ENCODE measurements at places on chromosomes 5 and 9.

DNA sequence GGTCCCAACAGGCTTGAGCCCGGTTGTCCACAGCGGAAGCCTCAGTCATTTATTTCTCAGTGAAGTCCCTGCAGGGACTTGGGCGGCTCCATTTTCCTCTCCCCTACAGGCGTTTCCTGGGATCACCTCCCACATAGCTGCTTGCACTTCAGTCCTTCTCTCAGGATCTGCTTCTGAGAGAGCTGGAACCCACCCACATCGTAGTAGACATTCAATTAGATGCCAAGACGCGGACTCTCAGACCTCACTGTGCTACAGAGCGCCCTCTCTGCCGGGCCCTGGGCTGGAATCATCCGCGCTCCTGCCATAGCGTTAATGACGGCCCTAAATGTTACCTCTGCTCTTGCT lies 54.0 kb upstream of the ROR2 start:
- no peak for DNase-seq

DNA sequence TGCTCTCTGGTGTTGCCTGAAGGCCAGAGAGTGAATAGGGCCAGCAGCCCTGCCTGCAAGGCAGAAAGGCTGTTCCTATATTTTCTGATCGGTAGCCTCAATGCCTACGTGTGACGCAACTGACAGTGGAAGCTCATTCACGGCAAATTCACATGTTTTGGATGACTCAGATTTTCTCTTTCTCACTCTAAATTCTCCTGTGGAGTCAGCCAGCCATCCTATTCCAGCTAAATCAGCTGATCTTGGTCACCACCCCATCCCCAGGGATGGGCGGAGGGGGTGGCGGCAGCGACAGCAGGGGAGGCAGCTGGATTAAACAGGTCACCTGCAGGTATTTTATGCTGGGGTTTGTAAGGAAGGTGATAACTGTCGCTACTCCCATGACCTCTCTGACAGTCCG lies 52.3 kb downstream of the ZNF510 start:
- no peak for DNase-seq

DNA sequence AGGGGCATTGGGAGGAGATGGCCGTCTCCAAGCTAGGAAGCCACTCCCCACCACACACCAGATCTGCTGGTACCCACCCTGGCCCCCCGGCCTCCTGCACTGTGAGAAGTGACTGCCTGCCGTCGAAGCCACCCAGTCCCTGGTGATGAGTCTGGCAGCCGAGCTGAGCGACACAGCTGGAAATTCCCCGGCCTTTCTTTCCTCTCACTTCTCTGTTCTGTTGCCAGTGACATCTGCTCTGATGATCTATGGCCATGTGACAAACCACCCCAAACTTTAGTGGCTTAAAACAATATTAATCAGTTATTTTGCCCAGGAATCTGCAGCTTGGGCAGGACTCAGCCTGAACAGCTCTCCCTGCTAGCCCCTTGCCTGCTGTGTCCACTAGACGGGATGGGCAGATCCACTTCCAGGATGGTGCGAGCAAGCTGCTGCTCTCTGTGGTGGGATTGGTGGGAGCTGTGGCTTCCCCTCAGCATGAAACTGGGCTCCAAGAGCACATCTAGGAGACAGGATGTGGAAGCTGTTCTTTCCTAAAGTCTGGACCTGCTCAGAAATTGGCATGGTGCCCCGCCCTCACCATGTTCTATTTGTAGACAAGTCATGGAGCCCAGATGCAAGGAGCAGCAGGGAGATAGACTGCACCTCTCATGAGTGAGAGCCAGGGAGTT lies 211.2 kb downstream of the GADD45G start:
- no peak for DNase-seq

- no peak for DNase-seq
Observed at GRCh38 chr9:20948703-20949102, 82.7 kb downstream of the HACD4 start.

DNA sequence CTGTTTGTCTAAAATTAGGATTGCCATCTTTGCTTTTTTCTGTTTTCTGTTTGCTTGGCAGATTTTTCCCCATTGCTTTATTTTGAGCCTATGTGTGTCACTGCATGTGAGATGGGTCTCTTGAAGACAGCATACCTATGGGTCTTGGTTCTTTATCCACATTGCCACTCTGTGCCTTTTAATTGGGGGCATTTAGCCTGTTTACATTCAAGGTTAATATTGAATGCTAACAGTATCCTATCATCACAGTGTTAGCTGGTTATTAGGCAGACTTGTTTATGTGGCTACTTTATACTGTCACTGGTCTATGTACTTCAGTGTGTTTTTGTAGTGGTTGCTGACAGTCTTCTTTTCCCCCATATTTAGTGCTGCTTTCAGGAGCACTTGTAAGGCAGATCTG lies 67.3 kb downstream of the ISOC1 start:
- no peak for DNase-seq

- no peak for DNase-seq
Observed at GRCh38 chr5:10860196-10860543, 99.1 kb upstream of the DAP start.

DNA sequence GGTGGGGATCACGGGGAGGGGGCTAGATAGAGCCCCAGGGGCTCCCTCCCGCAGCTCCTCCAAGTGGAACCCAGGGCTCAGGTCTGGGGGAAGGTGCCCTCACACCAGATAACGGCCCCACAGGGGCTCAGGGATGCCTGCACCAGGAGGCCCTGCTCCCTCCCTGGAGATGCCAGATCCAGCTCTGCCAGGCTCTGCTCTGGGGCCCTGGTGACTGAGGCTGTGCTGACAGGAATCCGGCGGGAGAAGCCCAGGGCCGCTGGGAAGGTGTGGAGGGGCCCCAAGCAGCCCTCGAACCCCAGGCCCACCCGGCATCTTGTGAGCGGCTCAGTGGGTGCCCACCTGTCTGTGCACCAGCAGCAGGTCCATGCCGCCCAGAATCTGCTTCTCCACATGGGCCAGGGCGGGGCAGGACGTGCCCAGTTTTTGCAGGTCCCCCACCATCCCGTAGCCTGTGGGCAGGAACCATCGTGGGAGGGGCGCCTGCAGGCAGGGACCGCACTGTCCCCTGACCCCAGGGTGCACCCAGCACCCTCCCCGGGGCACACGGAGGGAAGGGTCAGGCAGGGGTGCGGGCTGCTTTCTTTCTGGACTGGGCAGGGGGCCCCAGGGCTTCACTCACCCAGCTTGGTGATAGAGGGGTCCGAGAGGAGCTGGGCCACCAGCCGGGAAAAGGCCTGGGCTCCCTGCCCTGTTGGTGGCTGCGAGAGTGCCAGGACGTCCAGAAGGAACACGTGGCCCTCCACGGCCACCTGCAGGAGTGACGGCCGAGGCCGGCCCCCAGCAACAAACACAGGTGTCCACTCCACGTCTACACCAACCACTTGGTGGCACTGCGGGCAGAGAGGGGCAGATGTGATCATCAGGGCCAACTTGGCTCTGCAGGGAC lies 48.9 kb upstream of the NRARP start:
- no peak for DNase-seq

GRCh38 chr5:59116231-59116865 lies 533.5 kb downstream of the RAB3C start:
- DNase-seq: no peak

DNA sequence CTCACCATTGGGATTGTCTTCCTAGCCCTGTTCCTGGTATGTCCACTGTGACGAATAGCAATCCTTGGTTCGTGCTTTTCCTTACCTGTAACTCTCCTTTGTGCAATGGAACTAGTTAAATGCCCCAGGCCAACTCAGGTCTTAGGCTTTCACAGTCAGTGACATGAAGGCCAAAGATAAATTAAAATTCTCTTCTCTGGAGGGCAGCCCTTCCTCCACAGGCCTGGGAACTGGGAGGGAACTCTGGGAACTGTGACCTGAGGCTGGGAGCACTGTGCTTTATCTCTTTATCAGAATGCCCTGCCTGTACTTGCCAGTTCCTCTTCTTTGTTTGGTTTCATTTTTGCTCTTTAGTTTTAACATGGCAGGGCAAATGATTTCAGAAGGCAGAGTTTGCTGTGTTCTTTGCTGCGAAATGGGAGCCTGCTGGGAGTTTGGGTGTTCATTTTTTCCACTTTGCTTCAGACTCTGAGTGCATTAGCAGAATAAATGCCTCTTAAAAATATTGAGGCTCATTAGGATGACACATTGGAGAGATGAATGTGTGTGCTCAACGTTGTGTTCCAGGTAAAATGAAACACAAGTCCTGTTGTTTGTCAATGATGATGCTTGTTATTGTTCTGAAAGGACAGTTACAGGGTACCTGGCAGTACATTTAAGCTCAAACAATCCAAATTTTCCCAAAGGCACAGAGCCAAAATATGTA lies 118.1 kb downstream of the NUDT12 start:
- no peak for DNase-seq

DNA sequence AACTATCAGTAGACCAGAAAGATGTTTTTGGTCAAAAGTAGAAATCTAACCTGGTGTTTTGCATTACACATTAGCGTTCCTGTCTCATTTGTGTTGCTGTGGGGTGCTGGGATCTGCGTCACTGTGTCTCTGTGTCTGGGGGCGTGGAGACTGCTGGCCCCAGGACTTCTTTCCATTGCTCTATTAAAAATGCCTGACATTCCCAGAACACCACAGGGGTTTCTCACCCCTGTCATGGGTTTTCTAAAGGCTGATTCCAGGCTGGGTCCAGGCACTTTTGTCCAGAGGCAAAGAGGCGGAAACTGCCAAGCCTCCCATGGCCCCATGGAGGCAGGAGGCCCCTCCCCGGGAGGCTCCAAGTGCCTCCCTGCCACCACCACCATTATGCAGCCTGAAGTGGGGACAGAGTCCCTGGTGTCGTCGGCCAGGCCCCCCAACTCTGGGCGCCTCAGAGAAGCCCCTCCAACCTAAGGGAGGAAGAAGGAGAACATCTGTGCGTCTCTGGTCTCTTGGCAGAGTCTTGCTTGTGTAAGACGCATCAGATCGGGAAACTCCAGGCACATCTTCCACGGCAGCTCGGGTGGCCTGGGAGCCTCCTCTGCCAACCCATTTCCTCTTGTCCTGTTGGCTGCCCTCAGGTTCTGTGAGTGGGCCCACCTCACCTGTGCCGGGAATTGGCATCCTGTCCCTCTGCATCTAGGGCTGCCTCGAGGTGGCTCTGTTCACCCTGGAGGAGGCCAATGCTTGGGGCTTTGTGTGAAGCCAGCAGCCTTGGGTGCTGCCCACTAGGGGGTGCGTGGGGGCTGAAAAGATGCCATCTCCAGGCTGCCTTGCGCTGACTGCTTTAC lies 13.8 kb upstream of the PLEKHG4B start:
- DNase-seq: no peak

DNA sequence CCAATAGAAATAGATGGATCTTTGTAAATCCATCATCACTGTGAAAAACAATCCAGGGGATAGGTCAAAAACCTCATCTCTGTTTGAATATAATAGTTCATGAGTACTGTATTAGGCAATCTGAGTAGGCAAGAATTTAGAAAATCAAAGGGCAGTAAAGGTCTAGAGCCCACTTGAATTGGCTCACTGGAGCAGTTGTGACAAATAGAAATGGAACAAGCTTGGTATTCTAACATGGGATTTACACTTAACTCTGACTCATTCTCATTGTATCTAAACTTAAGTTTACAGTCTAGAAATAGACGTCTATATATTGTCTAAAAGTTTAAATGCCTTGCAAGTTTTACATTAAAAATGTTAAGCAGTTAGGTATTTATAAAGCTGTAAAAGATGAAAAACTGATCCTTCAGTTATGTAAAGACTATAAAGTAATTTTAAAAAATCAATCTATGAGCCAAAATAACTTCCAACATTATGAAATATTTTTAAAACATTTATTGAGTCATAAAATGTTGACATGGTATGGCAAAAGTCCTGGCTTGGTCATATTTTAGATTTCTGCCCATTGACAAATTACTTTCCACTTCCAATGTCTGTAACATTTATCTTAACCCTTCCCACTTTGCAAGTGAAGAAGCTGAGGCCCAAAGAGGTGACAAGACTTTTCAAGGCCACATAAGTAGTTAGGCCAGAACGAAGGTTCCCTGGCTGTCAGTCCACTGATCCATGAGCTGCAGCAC lies 203.7 kb upstream of the NREP start:
- no peak for DNase-seq

GRCh38 chr9:33799928-33800704 lies 4.8 kb downstream of the PRSS3 start:
- no peak for DNase-seq

GRCh38 chr9:122827761-122828093 lies 661 bp downstream of the PDCL start:
- DNase-seq: no peak

GRCh38 chr9:38060681-38061080 lies 8.3 kb downstream of the SHB start:
- DNase-seq: no peak

DNA sequence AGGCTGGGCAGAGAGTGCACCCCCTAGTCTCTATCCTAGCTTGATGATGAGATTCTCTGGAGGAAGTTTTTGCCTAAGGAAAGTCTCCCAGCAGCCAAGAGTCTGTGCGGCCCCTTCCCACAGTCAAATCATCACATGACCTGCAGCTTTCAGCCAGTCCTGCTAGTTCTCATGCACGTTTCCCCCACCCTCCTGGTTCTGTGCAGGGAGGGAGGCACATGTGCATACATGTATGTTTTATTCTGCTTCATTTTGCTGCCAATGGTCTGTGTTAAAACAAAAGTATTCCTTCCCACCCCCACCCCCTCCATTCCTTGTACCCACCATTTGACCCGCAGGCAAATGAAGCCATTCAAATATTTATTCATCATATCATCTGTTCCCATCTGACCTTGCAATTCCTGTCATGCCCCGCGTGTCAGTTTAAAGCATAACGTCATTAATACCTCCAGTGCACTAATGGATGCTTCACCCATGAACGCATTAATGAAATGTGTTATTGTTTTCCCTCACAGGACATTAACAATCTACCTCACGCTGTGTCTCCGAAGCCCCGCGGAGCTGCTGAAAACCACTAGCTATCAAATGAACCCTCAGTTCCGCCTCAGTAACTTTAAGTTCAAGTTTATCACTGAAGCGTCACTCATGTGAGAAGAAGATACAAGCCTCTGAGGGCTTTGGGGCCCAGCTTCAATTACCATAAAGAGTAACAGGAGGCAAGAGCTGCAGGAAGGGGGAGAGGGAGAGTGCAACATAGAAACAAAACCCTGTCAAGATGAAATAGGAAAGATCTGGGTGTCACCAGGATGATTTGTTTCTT lies 139.6 kb downstream of the RASEF start:
- no peak for DNase-seq

GRCh38 chr5:124650147-124650561 lies 96.3 kb downstream of the ZNF608 start:
- DNase-seq: no peak

- peak; percentile 40 for DNase-seq
Observed at GRCh38 chr9:84271531-84271900, 69.0 kb downstream of the SLC28A3 start.

- DNase-seq: no peak
Observed at GRCh38 chr5:59325070-59325469, 568.5 kb downstream of the PDE4D start.

- DNase-seq: no peak
Observed at GRCh38 chr9:129561594-129562281, 59.2 kb downstream of the C9orf50 start.

GRCh38 chr5:125604104-125604503 lies 819.1 kb upstream of the GRAMD2B start:
- DNase-seq: no peak

- DNase-seq: no peak
Observed at GRCh38 chr9:2497666-2498400, 123.8 kb upstream of the VLDLR start.

GRCh38 chr5:112579599-112580170 lies 158.0 kb upstream of the APC start:
- no peak for DNase-seq
